ENCODE measurements at places on chromosomes 3 and 15.

- DNase-seq, result no peak
Observed at GRCh38 chr15:84598250-84598649, 2.6 kb upstream of the ZSCAN2 start.

GRCh38 chr3:43028001-43028400, 48.9 kb downstream of the GASK1A start:
- no peak for DNase-seq

- DNase-seq, result no peak
Observed at GRCh38 chr15:74174219-74174957, 878 bp downstream of the ISLR start.

DNA sequence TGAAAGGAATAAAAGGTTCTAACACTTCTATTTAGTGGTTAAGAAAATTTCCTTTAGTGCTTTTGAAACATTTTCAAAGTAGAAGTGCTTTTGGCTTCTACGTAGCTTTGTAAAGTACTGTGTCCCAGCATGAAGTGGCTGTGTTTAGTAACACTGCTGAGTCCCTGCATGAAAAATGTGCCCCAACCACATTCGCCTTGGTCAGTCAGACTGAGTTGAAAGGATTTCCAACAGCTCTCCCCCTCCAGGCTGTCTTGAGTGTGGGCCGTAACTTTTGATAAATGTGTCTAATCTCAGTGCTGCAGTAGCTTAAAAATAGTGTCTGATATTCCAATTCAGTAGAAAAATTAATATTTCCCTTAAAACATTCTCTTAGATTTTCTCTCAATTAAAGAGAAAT, 115.0 kb downstream of the NR1D2 start:
- DNase-seq, result no peak

- DNase-seq, result no peak
Observed at GRCh38 chr15:56797720-56798275, 64.5 kb upstream of the ZNF280D start.

GRCh38 chr3:101778385-101779046, 495 bp upstream of the NXPE3 start:
- DNase-seq, result no peak

- DNase-seq, result no peak
Observed at GRCh38 chr3:100129941-100130340, 15.6 kb upstream of the FILIP1L start.

GRCh38 chr3:168885028-168885427, 778.5 kb downstream of the MECOM start:
- no peak for DNase-seq

- DNase-seq, result no peak
Observed at GRCh38 chr3:152270937-152271336, 2.2 kb downstream of the MBNL1 start.

- DNase-seq, result no peak
Observed at GRCh38 chr3:119497820-119498185, 544 bp upstream of the TIMMDC1 start.

GRCh38 chr3:196609343-196609775, 30.1 kb upstream of the NRROS start:
- peak; percentile 93 for DNase-seq

- no peak for DNase-seq
Observed at GRCh38 chr3:194329583-194329965, 21.6 kb downstream of the CPN2 start.

- DNase-seq, result no peak
Observed at GRCh38 chr15:90465930-90466567, 63.7 kb upstream of the CRTC3 start.

DNA sequence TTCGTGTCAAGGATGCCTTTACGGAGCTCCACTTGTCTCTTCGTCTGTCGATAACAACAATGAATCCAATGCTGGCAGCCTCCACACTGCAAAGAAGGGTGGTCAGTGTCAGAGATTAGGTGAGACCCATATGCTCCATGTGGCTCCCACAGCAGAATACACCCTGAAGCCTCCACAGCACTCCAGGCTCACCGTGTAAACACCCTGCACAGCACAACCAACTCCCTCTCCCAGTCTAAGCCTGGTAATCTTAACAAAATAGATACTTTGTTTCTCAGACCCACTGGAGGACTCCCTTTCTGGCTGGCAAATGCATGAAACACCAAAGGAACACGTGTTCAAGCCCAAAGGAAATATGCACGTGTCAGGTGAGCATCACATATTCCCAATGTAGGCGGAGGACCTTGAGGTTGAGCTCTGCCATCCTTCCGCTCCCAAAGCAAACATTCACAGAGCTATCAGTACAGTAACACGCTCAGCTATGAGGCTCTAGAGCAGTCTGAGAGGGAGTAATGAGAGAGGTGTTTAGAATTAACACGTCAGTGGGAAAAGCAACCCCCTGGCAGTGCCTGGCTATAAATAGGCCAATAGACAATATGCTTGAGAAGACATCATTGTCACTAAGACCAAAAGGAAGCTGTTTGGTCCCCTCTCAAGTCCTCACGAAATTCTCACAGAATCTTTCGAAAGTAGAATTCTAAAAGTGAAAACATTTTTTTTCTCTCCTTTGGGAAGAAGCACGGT, 86.7 kb downstream of the MCF2L2 start:
- DNase-seq, result no peak

- peak; percentile 20 for DNase-seq
Observed at GRCh38 chr15:68791431-68792283, 29.0 kb downstream of the ANP32A start.

DNA sequence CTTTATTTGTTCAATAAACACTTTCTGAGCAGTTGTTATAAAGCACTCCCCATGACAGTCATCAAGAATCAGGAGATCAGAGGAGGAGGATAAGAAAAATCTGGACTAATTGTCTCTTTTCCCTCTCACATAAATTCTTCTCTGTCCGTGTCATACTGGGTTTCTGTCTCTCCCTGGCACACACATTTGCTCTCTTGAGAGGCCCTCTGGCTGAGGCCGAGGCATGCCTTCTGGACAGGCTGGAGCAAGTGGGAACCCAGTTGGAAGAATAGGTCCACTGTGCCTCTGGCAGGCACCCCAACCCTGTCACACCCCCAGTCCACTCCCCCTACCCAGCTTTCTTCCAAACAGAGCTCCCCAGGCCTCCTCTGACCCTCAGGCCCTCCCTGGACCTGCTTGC, 315.8 kb downstream of the UACA start:
- DNase-seq, result no peak

DNA sequence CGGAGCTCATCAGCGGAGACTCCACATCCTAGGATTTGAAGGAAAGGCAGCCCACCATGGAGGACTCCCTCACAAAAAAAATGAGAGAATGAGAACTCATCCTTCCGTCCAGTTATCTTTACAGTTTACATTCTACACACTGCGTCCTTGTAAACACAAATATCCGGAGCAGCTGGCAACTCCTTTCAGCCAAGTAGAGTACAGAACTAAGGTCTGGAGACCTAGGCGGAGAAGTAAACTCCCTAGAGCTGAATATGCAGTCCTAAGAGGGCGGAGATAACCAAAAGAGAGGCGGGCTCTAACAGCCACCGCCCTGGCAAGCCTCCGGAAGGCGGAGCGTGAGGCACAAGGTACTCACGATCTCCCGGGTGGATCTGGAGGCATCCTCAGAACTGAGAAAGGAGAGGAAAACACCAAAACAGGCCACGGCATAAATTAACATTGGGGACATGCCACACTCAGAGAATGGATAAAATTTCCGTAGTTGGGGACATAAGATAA, 924 bp upstream of the SIN3A start:
- peak; percentile 70 for DNase-seq

- no peak for DNase-seq
Observed at GRCh38 chr15:70088455-70088854, 9.3 kb downstream of the TLE3 start.

DNA sequence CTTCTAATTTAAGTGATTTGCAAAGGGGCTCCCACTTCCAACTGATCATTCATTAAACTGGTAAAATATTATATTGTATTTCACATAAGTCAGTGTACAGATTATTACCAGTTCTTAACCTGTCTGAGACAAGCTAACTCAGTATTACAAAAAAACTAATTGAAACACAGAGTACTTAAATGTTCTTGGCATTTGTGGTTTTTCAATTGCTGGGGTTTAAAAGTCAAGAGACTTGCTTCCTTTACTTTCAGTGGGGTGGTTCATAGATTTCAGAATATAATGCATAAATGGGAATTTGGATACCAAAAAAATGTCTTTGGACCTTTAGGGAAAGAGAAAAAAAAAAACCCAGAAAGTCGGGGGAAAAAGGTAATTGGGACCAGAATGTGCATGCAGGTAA, 85.0 kb downstream of the ATP10A start:
- no peak for DNase-seq

DNA sequence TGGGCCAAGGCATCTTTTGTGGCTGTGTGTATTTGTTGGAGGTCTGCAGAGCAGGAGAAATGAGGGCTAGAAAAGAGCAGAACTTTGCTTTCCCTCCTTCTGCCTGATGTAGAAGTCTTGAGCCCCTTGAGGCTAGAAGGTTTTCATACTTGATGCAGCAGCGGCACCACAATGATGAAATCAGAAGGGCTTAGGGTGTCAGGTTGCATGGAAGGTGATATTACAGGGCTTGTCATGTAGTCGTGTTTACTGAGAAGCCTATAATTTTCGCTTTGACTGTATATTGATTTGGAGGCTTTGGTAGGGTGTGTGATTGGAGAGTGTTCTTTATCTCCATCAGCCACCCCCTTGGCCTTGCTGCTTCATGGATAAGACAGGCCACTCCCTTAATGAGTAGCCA, 339.8 kb downstream of the THSD4 start:
- DNase-seq, result no peak

- DNase-seq, result no peak
Observed at GRCh38 chr3:101813817-101814440, 34.9 kb downstream of the NXPE3 start.

DNA sequence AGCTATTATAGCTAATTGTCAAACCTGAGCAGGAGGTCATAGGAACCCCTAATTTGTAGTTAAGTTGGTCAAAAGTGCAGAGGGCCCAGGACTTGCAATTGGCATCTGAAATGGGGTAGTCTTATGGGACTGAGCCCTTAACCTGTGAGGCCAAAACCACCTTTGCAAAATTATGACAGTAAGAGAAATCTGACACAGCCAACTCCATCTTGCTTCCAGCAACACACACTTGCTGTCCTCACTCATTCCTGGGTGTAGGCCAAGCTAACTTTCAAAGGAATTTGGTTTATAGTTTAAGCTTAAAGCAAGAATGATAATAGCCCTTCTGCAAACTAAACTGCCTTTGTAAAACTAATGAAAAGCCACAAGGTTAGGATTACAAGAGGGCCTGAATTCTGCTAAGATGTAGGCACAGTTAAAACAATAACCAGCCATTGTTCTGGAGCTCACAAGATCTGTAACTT, 57.6 kb upstream of the FRMD4B start:
- DNase-seq, result no peak

GRCh38 chr3:187044206-187044605, 95.1 kb downstream of the RPL39L start:
- no peak for DNase-seq

DNA sequence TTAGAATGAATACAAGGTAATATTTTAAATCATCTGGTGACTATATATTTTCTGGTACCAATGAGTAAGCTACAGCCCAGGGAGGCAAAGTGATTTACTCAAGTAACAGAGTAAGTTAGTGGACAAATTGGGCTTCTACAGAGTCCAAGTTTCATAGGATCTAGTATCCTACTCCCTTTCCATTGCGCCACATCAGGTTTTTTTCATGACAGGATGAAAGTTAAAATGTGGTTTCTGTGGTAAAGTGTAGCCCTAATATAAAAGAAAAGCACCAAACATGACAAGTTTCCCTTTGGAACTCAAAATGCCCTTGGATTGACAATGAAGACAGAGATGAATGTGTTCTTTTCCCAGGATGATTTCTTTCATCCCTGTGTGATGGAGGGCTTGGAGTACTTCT, 350.8 kb upstream of the ZNF385D start:
- DNase-seq, result no peak

- no peak for DNase-seq
Observed at GRCh38 chr3:116601206-116601605, 108.4 kb upstream of the TUSC7 start.

DNA sequence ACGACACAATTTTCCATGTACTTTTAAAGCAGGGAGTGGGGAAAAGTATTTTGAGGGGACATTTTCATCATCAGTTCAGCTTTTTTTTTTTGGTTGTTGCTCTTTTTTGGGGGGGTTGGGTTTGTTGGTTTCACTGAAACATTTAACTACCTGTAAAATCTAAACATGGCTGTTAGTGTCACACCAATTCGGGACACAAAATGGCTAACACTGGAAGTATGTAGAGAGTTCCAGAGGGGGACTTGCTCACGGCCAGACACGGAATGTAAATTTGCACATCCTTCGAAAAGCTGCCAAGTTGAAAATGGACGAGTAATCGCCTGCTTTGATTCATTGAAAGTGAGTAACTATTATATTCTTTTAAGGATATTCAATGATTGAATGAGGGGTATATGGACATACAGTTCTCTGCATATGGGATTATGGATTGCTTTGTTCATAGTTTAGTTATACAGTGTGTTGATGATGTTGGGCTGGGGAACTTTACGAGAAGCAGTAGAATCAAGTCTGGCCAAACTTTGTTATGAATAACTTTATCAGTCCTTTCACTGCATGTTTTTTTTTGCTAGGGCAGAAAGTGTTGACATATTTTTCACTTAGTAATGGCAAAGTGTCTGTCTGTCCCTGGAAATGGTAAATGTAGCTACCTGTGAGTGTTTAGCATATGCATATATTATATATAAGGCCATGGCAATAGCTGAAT, 31.5 kb downstream of the MBNL1 start:
- no peak for DNase-seq

GRCh38 chr3:11574981-11575669, 68.6 kb downstream of the VGLL4 start:
- DNase-seq, result no peak

- DNase-seq, result no peak
Observed at GRCh38 chr3:51031666-51032065, 353.4 kb upstream of the MANF start.

DNA sequence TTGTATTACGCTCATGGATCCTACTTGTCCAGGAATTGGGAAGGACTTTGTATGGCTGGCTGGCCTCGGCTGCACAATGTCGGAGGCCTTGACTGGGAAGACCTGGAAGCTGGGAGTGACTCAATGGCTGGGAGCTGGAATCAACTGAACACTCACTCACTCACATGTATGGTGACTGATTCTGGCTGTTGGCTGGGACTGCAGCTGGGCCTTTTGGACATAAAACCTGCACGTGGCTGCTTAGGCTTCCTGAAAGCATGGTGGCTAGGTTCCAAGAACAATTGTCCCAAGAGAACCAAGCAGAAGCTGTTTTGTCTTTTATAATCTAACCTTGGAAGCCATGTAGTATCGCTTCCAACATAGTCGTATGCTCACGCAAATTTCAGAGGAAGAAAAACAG, 38.0 kb upstream of the CMTM8 start:
- DNase-seq, result no peak

GRCh38 chr15:65373163-65373651, 4.6 kb downstream of the IGDCC3 start:
- DNase-seq, result no peak

DNA sequence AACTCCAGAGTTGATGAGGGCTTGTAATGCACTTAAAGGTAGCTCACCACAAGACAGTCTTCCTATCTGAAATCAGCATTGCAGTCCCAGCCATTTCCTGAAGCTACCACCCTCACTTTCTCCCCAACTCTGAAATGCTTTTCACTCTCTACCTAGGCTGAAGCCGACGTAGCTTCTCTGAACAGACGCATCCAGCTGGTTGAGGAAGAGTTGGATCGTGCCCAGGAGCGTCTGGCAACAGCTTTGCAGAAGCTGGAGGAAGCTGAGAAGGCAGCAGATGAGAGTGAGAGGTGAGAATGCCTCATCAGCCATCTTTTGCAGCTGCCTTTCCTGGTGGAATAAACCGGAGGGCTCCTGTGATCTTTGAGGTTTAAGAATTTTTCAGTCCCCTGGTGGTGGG, 14.3 kb downstream of the TPM1 start:
- no peak for DNase-seq

- no peak for DNase-seq
Observed at GRCh38 chr3:43185274-43185982, 79.5 kb upstream of the POMGNT2 start.

All from T-helper 17 cell (primary cell).